ENCODE measurements at places on chromosomes 3 and 15.

DNA sequence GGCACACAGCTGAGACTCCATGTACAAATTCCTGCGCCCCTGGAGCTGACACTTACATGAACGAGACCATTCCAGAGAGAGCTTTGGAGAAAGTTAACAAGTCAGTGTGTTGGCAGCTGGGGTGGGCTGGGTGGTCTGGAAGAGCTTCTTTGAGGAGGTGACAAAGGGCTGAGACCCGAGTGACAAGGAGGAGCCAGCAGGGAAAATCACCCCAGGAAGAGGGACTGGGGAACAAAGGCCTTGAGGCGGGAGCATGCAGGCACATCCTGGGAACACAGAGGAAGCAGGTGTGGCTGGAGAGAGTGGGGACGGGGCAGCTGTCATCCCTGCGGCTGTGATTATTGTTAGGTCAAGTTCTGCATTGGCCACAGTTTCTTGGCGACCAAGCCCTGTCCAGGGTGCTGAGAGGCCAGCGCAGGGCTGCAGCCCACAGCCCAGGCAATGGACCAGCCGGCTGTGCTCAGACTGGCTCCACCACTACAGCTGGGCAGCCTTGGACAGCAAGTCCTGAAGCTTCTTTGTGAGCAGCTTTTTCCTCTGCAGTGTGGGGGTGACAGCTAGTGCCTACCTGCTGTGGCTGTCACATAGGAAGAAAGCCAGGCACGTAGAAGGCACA, 34.2 kb upstream of the PRR23E start:
- DNase-seq, result no peak

DNA sequence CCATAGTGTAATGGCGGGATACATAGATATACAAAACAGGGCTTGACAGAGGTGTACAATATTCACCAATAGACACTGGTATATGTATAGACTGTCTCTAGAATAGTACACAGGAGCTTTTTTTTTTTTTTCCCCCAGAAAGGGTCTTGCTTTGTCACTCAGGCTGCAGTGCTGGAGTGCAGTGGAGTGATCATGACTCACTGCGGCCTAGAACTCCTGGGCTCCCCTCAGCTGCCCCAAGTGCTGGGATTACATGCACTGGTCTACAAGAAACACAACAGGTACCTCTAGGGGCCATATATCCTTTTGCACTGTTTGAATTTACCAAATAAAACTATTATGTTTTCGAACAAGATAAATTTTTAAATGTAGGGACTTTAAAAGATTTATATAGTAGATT, 12.3 kb downstream of the RHOA start:
- DNase-seq, result no peak

GRCh38 chr3:44000586-44000985, 241.1 kb upstream of the TOPAZ1 start:
- no peak for DNase-seq

GRCh38 chr3:195877767-195878423, 30.5 kb downstream of the TNK2 start:
- DNase-seq, result peak; percentile 64

- DNase-seq, result no peak
These were observed 72.5 kb upstream of the PRR23C start for GRCh38 chr3:139117136-139117675.

- no peak for DNase-seq
These were observed 294.8 kb upstream of the EPHA3 start for GRCh38 chr3:88812576-88812975.

- no peak for DNase-seq
These were observed 515.9 kb upstream of the DPPA4 start for GRCh38 chr3:109853077-109853731.

GRCh38 chr3:64832098-64832497, 144.3 kb upstream of the ADAMTS9 start:
- no peak for DNase-seq

DNA sequence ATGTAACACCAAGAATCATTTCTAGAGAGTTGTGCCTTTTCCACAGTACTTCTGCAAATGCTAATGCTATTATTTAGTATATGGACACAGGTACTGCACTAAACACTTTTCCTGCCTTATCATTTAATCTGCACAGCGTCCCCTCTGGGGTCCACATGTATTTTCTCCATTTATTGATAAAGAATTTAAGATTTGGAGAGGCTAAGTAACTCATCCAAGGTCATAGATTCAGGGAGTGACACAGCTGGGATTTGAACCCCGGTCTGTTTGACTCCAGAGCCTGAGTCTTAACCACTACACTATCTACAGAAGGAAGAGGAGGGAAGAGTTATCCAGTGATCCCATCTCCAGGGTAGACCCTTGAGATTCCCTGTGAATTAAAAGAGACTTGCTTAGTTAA, 24.9 kb upstream of the TPRG1 start:
- DNase-seq, result no peak

GRCh38 chr15:89178307-89178977, 42.9 kb downstream of the RLBP1 start:
- DNase-seq, result no peak

DNA sequence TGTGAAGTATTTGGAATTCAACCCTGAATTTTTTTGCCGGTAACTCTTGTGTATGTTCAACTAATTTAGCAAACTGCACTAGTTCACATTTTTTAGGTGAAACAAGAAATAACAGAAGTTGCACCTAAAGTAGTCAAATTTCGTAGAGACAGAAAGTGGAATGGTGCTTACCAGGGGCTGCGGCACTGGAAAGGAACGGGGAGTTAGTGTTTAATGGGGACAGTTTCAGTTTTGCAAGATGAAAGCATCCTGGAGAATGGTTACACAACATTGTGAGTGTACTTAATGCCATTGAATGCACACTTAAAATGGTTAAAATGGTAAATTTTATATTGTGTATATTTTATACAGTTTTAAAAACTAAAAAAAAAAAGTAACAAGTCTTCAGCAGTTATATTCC, 27.4 kb downstream of the PPARG start:
- no peak for DNase-seq

DNA sequence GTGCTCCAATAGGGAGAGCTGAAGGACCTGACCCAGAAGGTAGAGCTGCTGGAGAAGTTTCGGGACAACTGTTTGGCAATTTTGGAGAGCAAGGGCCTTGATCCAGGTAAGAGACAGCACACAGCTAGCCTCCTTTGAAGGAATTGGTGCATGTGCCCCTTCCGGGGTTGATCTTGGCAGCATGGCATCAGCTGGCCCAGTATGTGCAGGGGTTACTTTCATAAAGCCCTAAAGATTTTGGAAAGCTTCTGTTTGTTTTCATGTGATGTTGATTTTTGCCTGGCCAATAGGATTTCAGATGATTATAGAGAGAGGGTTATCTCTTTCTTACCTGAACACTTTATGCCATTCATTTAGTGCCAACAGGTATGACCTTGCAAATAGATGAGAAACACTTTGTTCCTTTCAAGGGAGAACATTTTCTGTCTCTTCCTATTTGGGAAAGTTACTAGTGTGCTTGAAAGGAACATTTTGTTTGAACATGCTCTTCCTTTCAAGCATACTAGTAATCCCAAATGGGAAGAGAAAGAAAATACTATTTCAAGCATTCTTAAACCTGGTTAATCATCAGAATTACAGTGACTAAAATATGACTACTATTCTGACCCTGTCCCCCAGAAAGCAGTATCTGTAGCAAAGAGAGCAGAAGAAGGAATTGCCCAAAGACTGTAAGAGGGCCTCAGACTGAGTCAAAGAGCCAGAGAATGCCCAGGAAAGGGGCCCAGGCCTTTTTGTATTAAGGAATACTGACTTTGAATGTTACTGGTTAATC, 7.5 kb downstream of the KNSTRN start:
- no peak for DNase-seq

GRCh38 chr15:76951220-76951619, 19.7 kb downstream of the RCN2 start:
- DNase-seq, result no peak

DNA sequence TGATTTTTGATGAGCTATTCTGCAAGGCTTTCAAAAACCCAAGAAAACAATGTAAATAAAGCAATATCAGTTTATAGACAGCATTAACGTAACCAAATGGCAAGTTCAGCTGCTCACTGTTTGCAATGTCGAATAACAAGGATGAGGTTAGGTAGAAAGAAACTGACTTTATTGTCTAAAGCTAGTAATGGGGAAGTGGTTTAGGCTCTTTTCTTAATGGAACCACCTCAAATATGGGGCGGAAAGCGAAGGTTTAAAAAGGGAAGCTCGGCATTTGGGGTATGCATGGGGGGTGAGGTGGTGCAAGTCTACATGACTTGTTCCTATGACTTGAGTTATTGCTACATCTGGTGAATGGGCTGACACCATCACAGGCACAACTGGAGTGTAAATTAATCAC, 1060.2 kb downstream of the NSUN3 start:
- DNase-seq, result no peak

DNA sequence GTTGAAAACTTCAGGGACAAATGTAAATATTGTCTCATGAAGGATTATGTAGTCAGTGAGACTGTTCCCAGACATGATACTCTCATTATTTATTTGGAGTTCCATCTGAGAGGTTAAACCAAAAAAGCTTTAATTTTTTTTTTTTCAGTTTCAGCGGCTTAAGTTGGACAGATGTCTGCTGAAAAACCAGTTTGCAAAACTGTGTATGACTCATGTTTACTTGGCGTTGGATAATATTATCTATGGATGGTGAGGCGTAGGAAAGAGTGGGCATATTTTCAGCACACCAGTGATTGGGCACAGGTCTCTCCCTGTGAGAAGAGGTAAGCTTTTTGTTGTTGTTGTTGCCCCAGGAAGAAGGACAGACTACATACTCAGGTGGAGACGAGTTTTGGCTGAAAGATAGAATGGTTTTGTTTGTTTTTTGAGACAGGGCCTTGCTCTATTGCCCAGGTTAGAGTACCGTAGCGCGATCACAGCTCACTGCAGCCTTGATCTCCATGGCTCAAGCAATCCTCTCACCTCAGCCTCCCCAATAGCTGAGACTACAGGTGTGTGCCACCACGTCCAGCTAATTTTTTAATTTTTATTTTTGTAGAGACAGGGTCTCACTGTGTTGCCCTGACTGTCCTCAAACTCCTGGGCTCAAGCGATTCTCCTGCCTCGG, 16.4 kb upstream of the ANXA2 start:
- DNase-seq, result no peak

DNA sequence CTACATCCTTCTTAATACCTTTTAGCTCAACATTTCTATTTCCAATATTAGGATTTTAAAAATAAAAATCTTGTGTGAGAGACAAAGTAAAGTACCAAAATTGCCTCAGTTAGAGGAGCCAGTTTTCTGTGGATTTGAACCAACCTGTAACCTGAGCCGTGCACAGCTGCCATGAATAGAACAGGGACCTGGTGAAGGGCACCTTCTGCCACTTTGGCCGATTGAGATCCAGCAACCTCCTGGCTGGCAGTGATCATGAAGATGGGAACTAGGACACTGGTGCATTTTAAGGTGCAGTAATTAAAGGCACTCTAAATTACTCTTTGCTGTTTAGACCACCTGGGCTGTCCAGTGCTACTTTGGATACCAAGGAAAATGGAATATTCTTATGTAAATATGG, 34.3 kb upstream of the TRAK1 start:
- no peak for DNase-seq

DNA sequence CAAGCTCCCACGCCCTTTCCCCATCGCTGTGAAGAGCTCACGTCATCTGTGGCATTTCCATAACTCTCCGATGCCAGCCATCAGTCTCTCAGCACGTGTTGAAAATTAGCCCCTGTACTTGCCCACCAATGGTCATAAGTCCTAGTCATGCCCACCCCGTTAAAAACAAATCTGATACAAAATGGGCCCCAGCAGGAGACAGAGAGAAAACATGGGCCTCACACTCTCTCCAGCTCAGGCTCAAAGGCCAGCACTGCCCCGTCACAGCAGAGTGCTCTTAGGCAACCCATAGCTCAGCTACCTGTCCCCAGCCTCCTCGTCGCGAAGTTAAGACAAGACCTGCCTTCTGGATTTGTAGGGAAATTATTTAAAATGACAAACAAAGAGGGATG, 5.2 kb downstream of the GOLGA8B start:
- no peak for DNase-seq

- DNase-seq, result no peak
These were observed 16.5 kb downstream of the PLXNA1 start for GRCh38 chr3:126999383-126999782.

DNA sequence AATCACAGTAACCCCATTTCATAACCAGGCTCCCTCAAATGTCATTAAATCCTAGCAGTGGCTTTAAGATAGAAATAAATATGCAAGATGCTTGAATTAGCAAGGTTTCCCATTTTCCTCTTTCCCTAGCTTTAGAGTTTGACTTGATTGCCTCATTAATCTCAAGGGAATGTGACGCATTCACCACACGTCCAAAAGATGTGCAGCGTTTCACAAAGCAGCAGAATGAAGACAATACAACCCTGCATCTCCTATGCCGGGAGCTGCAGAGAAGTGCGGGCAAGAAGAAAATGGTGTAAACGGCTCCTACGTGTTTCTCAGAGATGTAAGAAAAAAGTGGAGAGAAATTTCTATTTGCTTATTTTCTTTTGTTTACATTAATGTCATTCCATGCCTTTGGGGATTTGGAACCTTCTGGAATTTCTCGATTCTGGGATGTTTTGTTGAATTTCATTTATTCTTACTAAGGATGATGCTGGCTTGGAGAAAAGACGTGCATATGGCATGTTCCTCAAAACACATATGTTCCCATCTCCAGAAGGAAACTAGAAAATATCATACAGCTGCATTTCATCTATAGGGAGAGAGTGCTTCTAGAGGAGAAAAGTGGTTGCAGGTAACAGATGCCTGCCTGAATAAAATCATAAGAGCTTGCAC, 27.8 kb upstream of the FRMD4B start:
- no peak for DNase-seq

DNA sequence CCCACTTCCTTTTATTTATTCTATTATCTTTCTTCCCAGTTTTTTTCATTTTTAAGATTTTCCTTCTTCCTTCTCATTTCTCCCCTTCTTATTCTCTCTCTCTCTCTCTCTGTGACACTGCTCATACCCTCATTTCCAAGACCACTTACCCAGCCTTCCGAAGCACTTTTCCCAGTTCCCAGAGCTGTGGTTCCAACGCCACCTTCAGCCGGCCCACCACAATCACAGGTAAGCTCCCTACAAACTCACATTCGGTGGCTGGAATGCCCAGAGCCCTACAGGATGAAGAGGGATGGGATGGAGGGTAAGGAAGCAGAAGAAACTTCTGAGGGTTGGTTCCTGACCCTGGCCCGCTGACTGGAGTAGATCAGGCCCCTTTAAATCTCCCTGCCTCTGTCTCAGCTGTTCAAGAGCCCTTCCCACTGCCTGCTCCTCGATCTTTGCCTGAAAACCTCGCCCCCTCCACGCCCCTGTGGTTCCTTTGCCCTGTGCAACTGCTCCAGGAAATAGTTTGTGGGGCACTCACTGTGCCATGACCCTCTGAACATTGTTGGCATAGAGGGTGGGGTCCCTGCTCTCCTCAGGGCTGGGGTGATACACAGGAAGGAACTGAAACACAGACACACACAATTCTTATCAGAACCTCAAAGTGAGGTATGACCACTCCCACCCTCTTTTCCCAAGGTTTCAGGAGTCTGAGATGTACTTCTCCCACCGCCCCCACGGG, 4.8 kb downstream of the LPCAT4 start:
- peak; percentile 82 for DNase-seq

DNA sequence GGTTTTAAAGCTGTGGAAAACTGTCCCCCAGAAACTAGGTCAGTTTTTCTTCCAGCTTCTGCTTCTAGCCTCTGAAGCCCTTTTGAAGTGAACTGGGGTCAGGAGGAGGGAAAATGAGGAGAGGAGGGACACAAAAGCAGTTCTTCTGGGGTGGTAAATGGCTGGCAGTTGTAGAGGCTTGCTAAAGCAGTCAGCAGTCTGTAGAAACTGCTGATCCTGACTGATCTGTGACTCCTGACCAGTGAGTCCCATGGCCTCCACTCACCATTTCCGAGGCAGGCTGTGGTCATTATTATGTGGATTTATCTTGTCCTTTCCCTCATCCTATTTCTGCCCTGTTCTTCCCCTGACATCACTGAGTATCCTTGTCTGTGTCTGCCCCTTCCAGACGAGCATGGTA, 276.4 kb upstream of the ROPN1 start:
- no peak for DNase-seq
